ENCODE measurements at places on chromosomes 3 and 15. TPM values are rescaled to one million over a fixed set of nuclear protein-coding genes. Genes with fewer than 3 reads are reported as not detected.

The ARL14 gene
- total RNA-seq = 0.84 TPM

The DNAH12 gene
- total RNA-seq = 0.45 TPM

The TMC3 gene
- not detected for total RNA-seq

The CYP1A1 gene
- total RNA-seq = 73.8 TPM

The CCRL2 gene
- total RNA-seq = 1.0 TPM

The KLHL40 gene
- total RNA-seq = not detected

The GATM gene
- 3.3 TPM for total RNA-seq

The CSTA gene
- total RNA-seq = 1.0 TPM

The ST3GAL6 gene
- total RNA-seq = 67.2 TPM

The CD47 gene
- 15.8 TPM for total RNA-seq

The SGO1 gene
- total RNA-seq = 27.2 TPM

The LRRIQ4 gene
- not detected for total RNA-seq

The GPR15 gene
- total RNA-seq = not detected

The IL5RA gene
- 0.23 TPM for total RNA-seq

The LRTM1 gene
- total RNA-seq = not detected

The MYZAP gene
- total RNA-seq = 4.3 TPM

The PRR20G gene
- total RNA-seq = not detected

The TIMMDC1 gene
- total RNA-seq = 66.7 TPM

The GRIP2 gene
- total RNA-seq = 4.5 TPM

The RFT1 gene
- total RNA-seq = 35.7 TPM

The GPR149 gene
- total RNA-seq = not detected

The MINAR1 gene
- 0.34 TPM for total RNA-seq
